Activated CD4-positive, alpha-beta memory T cell treated with anti-CD3 and anti-CD28 coated beads, Interleukin-2, amount 10 ng/mL, durations not matched to agents 7 days and 5 days (primary cell): ENCODE measurements at places on chromosomes 13 and 19. TPM values are rescaled to one million over a fixed set of nuclear protein-coding genes. Genes with fewer than 3 reads are reported as not detected.

DNA sequence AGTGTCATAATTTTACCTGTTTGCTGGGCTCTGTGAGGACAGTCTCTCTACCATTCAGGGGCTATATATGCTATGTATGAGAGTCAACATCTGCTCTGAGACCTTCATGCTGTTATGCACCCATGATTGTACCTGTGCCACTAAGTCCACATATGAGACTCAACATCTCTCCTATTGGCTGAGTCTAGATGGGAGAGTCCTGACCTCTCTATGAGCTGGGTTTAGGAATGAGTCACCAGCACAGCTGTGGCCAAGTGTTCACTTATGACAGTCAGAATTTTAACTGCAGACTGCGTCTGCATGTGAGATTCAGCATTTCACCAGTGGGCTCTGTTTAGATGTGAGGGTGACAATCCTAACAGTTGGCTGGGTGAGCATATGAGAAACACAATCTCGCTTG, 49.5 kb downstream of the ZNF729 start:
- no peaks in the 10 kb centered on the region for H3K4me1 ChIP-seq
- no peak for DNase-seq
- H3K36me3 ChIP-seq: peaks cover 3% of the 10 kb centered on the region

DDX49 gene
- total RNA-seq: 36.2 TPM

DNA sequence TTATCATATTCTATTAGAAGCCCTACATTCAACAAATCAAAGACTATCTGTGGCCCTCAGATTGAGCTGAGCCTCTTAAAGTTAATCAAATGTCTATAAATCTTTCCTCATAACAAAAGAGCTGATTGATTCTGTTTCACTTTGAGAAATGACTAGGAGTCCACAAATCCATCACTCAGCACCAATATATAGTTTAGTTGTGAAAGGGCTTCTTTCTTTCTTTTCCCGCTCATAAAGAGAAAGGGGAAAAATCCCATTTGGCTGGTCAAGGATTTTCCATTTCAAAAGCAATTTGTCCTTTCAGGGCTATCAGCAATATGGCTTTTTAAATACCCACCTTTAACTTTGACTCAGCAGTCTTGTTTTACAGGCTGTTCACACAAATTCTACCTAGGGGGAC, 408.5 kb upstream of the PCDH20 start:
- no peaks in the 10 kb centered on the region for H3K4me1 ChIP-seq
- no peak overlapping the region for H3K4me3 ChIP-seq
- no peak overlapping the region for H3K27ac ChIP-seq
- DNase-seq: no peak
- H3K27me3 ChIP-seq: no peaks in the 10 kb centered on the region

CNFN gene
- total RNA-seq: not detected

KISS1R gene
- 1.8 TPM for total RNA-seq

TMEM259 gene
- 181 TPM for total RNA-seq

DNA sequence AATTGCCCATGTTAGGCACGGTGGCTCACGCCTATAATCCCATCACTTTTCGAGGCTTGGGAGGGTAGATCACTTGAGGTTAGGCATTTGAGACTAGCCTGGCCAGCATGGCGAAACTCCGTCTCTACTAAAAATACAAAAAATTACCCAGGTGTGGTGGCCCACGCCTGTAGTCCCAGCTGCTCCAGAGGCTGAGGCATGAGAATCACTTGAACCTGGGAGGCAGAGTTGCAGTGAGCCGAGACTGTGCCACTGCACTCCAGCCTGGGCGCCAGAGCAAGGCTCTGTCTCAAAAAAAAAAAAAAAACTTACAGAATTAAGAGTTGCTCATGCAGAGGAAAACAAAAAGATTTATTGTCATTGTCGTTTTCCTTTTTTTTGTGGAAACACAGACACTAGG, 3.4 kb upstream of the PSMC4 start:
- H3K27ac ChIP-seq: no peak overlapping the region
- H3K4me1 ChIP-seq: peaks cover 43% of the 10 kb centered on the region
- H3K4me3 ChIP-seq: no peak overlapping the region
- no peak for DNase-seq
